ENCODE measurements at places on chromosomes 7 and 10.

GRCh38 chr7:155097338-155097737, 27.2 kb downstream of the HTR5A start:
- DNase-seq = no peak

- DNase-seq = no peak
Measured at GRCh38 chr7:3068530-3068929, 24.9 kb upstream of the CARD11 start.

DNA sequence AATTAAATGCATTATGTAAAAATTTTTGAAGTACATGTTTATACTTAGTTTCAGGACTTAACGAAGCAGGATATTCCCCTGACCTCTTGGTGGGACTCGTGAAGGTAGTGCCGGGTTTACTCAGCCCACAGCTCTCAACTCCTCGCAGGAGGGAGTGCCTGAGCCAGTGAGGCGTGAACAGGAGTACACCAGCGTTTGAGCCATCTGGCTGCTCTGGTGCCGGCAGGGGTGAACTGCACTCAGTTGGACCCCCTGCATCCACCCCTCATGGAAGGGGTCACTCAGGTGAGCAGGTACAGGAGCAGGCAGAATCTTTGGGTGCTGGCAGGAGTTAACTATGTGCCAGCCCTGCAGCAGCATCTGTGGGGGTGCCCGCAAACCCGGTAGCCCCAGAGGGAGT, 625.1 kb upstream of the PCDH15 start:
- no peak for DNase-seq

DNA sequence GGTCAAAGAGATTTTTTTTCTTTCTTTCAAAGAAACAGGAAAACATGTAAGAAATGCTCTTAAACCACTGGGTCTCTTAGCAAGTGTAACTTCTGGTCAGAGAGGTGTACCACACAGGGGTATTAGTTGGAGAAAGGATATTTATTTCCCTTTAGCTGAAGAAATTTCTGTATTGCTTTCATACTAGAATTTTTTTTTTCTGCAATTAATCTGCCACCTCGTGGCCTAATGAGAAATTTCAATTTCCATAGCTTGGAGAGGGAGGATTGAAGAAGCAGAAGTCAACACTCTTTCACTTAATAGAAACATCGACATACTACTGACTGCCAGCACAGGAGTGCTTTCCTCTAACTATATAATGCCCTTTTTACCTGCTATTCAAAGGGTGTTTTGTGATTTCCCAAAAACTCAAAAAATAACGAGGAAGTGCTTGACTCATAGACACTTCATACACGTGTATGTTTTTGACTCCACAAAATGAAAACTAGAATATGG, 177.6 kb upstream of the NAMPT start:
- DNase-seq = peak; percentile 22

DNA sequence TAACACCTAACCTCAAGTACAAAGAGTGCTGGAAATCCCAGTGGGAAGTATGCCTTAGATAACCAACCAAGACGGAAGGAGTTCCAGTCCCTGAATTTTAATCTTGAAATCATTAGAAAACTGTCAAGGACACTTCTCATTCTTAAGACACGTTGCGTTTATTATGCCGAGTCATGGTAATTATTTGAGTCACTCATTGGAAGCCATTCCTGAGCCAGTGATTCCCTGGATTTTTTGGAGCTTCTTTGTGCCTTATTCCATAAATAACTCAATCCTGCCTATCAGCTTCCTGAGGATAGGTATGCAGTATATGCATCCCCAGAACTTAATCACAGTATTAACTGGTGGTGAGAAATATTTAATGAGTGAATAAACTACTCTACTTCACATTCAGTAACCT, 77.4 kb downstream of the PPP1R17 start:
- peak; percentile 13 for DNase-seq

DNA sequence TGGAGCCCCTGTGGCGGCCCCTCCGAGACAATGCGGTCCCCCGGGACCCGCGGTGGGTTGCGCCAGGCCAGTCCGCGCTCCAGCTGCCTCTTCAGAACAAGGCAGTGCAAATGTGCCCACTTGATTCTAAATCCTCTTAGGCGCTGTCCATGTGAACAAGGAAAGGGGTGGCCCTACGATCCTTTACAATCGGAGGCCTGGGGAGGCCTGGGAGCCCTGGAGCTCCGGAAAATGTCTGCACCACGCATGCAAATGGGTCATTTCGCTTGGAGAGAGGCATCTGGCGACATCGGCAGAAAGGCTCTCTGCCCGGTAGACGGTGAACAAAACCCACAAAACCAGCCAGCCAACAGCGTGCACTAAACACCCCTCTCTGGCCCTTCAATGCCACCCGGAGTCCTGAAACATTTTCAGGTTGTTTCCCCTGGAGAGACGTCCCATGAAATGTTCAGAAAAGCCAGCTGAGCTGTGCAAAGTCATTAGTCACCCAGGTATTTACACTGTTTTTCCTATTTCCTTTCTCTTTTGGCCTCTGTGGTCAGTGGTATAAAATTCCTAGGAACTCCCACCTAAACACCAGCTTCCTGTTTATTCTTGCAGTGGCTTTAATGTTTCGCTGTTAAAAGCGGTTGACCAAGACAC, 102.8 kb upstream of the ZNF438 start:
- no peak for DNase-seq

- DNase-seq = no peak
Measured at GRCh38 chr10:76784076-76784475, 853.5 kb downstream of the KCNMA1 start.

- DNase-seq = no peak
Measured at GRCh38 chr7:73504017-73504416, 18.1 kb downstream of the BAZ1B start.

- no peak for DNase-seq
Measured at GRCh38 chr10:42111076-42111475, 527.3 kb downstream of the ZNF33B start.

GRCh38 chr7:99171731-99172130, 27.8 kb upstream of the SMURF1 start:
- DNase-seq = no peak

DNA sequence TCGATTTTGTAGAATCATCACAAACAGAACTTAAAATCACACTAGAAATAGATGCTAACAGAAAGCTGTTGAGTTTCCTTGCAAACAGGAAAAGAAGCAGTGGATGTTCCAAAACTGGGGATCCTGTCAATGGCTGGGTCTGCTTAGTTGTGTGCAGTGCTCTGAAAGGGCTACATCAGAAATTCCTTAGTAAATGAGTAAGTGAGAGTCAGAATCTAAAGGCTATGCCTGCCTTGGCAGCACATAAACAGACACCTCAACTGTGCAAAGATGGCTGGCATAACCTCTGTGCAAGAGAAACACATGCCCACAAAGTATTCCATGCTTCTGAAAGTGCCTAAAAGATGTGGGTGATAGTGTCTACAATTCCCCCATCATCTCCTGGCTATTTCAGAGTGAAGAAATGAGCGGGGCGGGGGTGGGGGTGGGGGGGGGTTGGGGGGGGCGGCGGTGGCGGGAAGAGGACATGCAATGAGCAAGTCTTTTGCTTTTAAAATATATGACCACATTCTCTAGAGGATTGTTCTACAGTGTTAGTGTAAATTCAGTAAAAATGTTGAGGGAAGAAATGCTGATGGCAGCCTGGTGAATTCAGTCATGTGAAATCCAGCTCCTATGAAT, 138.1 kb upstream of the LAMB4 start:
- DNase-seq = no peak
